ENCODE measurements at places on chromosomes 11 and 22. TPM values are rescaled to one million over a fixed set of nuclear protein-coding genes. Genes with fewer than 3 reads are reported as not detected.

DNA sequence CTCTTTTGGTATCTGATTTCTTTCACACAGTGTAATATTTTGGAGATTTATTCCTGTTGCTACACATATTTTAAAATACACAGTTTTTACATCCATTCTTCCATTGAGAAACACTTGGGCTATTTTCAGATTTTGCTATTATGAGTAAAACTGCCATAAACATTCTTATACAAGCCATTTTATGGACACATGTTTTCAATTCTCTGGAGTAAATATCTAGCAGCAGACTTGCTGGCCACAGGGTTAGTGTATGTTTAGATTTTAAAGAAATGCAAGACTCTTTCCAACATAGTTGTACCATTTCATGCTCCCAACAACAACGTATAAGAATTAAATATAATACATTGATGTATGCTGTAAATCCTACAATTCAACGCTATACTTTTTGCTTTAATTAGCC lies 360.8 kb upstream of the PITPNB start:
- no peak for DNase-seq

GRCh38 chr11:7612056-7612660 lies 61.1 kb downstream of the CYB5R2 start:
- no peak for DNase-seq

- DNase-seq = no peak
Observed at GRCh38 chr11:131033151-131033651, 116.9 kb upstream of the SNX19 start.

GRCh38 chr22:25829237-25829636 lies 87.2 kb downstream of the MYO18B start:
- no peak for DNase-seq

DNA sequence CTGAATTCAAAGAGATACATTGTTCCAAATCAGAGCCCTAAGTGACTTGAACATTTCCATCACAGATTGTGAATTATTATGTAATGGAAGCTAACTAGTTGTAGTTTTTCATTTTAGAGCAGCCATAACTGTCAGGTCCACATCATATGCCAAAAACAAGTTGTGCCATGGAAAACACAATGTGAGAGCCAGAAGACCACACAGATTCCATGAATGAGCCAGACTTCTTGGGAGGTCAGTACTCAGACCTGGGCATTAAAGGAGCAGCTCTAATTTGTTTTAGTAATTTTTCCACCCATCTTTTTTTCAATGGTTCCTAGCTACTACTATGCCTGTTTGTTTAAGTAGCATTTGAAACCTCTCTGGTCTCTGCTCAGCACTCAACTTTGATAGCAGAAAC lies 279.4 kb downstream of the FAT3 start:
- no peak for DNase-seq

GRCh38 chr11:36713715-36714114 lies 115.7 kb upstream of the RAG2 start:
- peak; percentile 15 for DNase-seq

GRCh38 chr22:17950651-17951214 lies 73.6 kb downstream of the MICAL3 start:
- DNase-seq = no peak

DNA sequence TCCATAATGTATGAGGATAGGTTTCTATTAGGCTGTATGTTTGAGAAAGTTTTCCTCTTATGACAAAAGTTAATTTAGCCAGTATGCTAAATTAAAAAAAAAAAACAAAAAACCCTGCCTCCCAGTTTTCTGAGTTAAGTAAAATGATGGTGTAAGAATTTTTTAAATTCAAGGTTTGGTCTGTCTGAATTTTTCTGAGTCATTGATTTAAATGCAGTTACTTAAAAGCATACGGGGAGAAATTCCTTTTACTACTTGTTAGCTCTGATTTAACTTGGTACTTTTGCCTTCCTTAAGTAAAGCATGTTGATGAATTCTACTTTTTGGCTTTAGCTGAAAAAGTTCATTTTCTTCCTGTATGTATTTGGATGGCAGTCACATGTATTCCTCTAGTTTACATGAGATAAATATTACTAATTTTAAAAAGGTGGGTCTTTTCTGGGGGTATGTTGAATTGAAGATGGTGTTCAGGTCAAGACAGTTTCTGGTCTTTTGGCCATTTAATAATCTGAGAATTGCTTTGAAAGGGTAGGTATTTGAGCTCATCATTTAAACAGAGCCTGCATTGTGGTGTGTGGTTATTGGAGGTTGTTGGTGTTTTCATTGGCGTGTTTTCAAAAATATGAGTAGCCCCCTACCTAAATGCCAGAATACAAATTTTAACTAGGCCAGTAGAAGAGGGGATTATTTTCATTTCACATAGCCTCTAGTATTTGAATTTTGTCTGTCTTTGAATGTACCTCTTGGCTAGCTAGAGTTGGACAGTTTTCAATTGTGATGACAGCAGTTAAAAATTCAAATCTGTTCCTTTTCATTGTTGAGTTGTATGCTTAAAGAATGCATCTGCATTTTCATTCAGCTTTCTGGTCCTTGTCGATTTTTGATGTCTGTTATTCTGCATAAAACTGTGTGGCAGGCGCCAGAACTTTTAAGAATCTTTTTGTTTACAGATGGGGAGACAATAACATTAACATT lies 64.7 kb downstream of the MTMR3 start:
- no peak for DNase-seq

- no peak for DNase-seq
Observed at GRCh38 chr11:25859776-25860175, 472.2 kb upstream of the ANO3 start.

DNA sequence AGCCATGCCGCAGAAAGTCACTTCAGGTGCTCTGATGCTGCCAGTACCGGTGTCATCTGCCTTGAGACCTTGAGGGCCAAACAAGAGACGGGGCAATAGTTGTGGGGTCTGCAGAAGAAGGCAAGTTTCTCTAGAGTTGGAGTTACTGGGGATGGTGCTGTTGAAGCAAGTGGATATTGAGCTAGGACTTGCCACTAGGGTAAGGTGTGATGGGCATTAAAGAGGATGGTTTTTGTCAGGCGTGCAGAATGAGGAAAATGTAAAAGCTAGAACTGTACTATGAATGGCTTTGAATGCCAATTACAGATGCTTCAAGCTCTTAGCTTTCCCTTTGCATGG lies 61.6 kb downstream of the TNRC6B start:
- DNase-seq = no peak

DNA sequence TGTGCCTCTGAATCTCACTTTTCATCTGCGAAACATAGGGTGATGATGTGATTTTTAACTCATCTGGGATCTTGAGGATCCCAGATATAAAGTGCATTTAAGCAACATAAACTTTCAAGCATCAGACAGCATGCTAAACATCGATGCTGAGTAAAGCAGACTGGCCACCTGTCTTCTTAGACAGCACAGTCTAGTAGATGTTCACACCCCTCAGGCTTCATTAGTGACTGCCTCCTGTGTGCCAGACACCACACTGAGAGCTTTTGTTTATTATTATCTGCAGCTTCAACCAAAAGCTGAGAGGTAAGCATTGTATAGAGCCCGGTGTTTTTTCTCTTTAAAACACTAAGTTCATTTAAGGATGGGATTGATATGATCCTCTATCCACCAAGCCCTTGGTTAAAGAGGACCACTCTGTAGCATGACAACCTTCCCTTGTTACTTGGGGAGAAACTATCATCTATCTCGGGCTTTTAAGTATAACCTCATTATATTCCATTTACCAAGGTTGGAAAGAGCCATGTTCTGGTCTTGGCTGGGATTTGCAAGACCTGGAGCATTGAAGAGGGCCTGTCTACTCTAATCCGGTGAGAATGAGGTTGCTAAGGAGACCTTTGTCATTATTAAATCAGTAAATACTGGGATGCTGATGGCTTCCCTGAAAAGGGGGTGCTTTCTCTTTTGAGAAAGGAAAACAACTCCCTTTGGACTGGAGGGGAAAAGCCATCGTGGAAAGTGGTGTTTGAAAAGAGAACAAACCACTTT lies 114.2 kb upstream of the SEZ6L start:
- no peak for DNase-seq

GRCh38 chr11:14446701-14447169 lies 52.9 kb downstream of the COPB1 start:
- no peak for DNase-seq

GRCh38 chr11:47905358-47906059 lies 57.4 kb upstream of the NUP160 start:
- no peak for DNase-seq

DNA sequence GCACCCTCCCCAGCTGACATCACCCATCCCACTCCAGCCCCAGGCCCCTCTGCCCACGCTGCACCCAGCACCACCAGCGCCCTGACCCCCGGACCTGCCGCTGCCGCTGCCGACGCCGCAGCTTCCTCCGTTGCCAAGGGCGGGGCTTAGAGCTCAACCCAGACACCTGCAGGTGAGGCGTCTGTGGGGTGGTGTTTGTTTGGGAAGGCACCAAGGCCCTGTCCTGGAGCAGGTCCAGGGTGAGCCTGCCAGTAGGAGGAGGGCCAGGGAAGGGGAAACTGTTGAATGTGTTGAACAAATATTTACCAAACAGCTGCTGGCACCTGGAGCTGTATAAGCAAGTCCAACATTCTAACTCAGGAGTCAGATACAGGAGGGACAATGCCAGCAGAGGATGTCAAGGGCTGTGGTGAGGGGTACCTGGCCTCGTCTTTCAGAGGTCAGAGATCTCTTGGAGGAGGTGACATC lies 3.1 kb downstream of the VEGFB start:
- peak; percentile 90 for DNase-seq

DNA sequence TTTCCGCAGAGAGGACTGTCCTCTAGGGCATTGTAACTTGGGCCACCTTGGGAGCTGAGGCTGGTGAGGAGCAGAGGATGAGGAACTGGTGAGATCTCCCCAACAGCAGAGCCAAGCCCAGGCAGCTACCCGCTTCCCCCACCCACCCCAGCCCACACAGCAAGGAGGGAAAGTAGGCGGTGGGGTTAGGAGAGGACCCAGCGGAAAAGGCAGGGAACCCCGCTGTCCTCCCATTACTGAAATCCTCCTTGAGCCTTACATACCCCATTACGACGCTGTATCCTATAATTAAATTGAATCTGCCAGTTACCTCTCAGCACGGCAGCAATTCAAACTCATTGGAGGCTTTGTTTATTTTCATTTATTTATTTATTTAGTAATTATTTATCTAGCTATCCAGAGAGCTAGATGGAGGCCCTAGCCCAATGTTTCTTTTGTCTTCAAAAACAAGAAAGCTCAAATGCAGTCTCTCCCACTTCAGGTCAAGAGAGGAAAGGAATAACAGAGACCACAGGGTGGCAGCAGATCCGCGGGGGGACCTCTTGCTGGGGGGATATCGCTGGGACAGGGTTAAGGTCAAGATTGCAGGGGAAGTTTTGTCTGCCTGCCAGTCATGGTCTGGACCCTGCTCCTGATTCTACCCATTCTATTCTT lies 218.0 kb downstream of the ST3GAL4 start:
- no peak for DNase-seq

GRCh38 chr11:29879560-29879959 lies 137.3 kb downstream of the KCNA4 start:
- no peak for DNase-seq

- DNase-seq = no peak
Observed at GRCh38 chr11:47057365-47057764, 119.3 kb downstream of the ARFGAP2 start.

GRCh38 chr11:92204731-92205130 lies 19.9 kb upstream of the FAT3 start:
- no peak for DNase-seq

GRCh38 chr11:70007796-70008195 lies 70.3 kb upstream of the ANO1 start:
- DNase-seq = no peak

UBE2L6 gene
- 71.9 TPM for total RNA-seq

OR2AT4 gene
- not detected for total RNA-seq

SMPD1 gene
- 69.7 TPM for total RNA-seq

MMP8 gene
- total RNA-seq = not detected

LRRC4C gene
- 2.2 TPM for total RNA-seq

ZNF215 gene
- 1.5 TPM for total RNA-seq
